ENCODE measurements at places on chromosomes 16 and 17. TPM values are rescaled to one million over a fixed set of nuclear protein-coding genes. Genes with fewer than 3 reads are reported as not detected.

The FN3K gene
- total RNA-seq = 57.2 TPM

The GGA2 gene
- total RNA-seq = 62.9 TPM

The TMEM220 gene
- total RNA-seq = 10.3 TPM

The OTOP3 gene
- total RNA-seq = not detected

The KRT20 gene
- total RNA-seq = not detected

The TUBG1 gene
- 23.4 TPM for total RNA-seq

The PYCARD gene
- total RNA-seq = 20.3 TPM

The ENPP7 gene
- total RNA-seq = not detected

The GAS2L2 gene
- 0.13 TPM for total RNA-seq

The MYLK3 gene
- 2.0 TPM for total RNA-seq

The CCL15 gene
- total RNA-seq = not detected

The MED13 gene
- total RNA-seq = 76.7 TPM

The HSDL1 gene
- total RNA-seq = 31.3 TPM

The C16orf89 gene
- total RNA-seq = 44.3 TPM

The ZNF646 gene
- total RNA-seq = 16.3 TPM

The ITGB4 gene
- 469 TPM for total RNA-seq

The PDF gene
- total RNA-seq = 6.0 TPM

The CCL13 gene
- total RNA-seq = 28.8 TPM

The MPV17L gene
- 7.9 TPM for total RNA-seq

The KRT28 gene
- total RNA-seq = not detected

The SLC5A10 gene
- not detected for total RNA-seq

The CACNG1 gene
- total RNA-seq = not detected

The PHOSPHO1 gene
- total RNA-seq = 6.2 TPM

The SLC16A6 gene
- 1.1 TPM for total RNA-seq

The KIF2B gene
- not detected for total RNA-seq
